ENCODE measurements at places on chromosomes 4 and X.

GRCh38 chr4:100082852-100083251 is 107.4 kb downstream of the DDIT4L start:
- DNase-seq = no peak

DNA sequence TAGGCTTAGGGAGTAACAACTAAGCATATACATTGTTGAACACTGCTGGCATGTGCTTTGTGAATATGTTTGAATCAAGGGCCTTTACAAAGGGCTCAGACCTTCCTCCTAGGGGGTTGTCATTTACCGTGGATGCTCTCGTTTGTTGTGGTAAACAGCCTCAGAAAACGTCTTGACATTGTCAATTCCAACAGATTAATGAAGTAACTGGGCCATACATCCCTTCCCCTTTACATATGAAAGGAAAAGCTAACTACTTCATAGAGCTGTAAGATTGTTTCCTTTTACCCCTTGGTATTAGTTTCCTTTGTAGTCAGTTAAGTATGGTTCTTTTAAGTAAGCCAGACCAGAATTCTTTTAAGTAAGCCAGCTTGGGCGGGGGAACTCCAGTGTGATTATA is 42.9 kb downstream of the FAT4 start:
- no peak for DNase-seq

GRCh38 chrX:126170720-126171119 is 4.6 kb upstream of the DCAF12L2 start:
- DNase-seq = no peak

GRCh38 chr4:28948501-28948900 is 1771.7 kb upstream of the PCDH7 start:
- DNase-seq = no peak

DNA sequence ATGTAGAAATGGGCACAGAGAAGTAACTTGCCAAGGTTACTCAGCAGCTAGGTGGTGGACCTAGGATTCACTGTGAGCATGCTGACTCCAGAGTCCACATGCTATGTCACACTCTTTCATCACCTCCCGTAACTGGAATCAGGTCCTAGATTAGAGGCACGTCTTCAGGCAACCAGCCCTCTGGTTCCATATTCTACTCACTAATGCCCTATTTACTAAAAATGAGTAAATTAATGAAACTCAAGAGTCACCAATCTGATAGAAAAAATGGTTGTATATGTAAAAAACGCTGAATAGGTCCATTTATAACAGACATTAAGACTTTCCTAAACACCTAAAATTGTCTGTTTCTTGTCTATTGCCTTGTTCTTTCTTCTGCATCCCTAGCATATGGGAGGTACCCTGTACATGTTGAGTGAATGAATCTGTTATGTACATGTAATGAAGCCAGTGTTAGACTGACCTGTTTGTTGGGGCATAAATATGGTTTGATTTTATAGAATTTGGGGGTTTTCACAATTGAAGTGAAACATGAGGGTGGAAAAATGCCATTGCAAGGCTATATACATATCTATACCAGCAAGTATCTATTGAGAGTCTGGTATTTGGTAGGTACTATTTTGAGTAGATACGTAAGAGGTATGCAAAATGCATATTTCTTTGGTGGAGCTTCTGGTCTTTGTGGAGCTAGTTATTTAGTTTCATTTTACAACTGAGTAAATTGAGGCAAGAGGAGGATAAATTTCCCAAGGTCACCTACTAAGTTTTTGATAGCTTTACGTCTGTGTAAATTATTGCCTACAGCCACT is 7.5 kb upstream of the RUFY3 start:
- DNase-seq = no peak

GRCh38 chrX:2517055-2517454 is 16.3 kb upstream of the DHRSX start:
- no peak for DNase-seq

DNA sequence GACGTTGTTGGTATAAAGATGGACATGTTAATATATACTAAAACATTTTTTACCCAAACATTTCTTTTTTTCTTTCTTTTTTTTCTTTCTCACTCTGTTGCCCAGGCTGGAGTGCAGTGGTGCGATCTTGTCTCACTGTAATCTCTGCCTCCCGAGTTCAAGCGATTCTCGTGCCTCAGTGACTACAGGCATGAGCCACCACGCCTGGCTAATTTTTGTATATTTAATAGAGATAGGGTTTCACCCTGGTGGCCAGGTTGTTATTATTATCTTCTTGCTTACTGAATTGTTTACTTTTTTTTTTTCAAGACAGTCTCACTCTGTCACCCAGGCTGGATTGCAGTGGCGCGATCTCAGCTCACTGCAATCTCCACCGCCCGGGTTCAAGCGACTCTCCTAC is 68.8 kb downstream of the HOPX start:
- DNase-seq = no peak

DNA sequence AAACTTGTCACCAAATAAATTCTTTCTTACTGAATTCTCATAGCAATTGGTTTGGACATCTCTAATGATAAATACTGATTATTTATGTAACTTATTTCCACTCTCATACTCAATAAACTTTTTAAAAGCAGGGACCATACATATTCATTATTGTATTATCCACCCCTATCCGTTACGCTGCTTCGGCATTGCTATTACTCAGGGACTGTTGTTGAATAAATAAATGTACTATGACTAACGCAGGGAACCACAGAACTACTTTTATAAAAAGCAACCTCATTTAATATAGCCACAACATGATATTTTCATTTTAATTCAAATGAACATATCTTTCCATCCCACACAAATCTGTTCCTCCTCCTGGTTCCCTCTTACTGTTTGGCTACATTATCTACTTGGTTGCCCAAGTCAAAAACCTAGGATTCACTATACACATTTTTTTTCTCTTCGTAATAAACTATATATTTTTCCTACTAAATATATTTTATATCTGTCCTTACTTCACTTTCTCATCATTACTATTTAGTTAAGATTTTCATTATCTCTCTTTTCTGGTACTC is 14.9 kb upstream of the ANKRD50 start:
- DNase-seq = no peak

GRCh38 chrX:110086916-110087484 is 84.1 kb downstream of the TMEM164 start:
- no peak for DNase-seq

- DNase-seq = no peak
These were observed 204.0 kb upstream of the PUDP start for GRCh38 chrX:7351926-7352325.

GRCh38 chr4:55884093-55884850 is 30.8 kb downstream of the EXOC1 start:
- DNase-seq = no peak

- DNase-seq = no peak
These were observed 72.6 kb upstream of the ADAMTS3 start for GRCh38 chr4:72641611-72642010.

DNA sequence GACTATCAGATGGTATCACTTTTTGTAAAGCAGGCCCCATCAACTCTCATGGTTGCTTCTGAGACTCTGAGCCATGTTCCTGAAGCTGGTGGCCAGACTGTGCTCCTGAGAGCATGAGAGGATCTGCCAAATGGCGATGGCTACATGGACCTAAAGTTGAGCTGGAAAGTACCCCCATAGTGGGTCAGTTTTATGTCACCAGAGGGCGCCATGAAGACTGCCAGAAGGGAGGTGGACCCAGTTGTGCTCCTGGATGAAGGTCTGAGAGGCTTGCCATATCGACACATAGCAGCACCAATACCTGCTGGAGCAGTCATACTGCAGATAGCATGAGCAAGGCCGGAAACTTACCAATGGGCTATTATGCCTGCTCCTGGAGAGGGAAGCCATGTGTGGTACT is 105.7 kb downstream of the SLITRK2 start:
- DNase-seq = no peak

GRCh38 chr4:98068495-98068894 is 74.8 kb downstream of the STPG2 start:
- DNase-seq = no peak

DNA sequence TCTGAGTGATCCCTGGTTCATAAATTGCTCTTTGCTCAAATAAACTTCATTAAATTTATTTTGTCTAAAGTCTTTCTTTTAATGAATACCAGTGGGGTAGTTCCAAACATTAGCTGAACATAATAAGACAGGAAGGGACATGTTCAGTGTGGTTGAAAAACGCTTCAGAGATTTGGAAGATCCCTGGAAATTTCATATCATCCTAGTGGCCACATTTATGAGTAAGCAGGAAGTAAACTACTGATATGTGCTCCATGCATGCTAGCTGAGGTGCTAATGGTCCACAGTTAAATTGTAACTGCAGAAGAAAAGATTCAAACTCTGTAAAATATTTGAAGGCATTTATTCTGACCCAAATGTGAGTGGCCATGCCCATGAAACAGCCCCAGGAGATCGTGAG is 1328.7 kb downstream of the ADGRL3 start:
- DNase-seq = no peak

- DNase-seq = no peak
These were observed 41.2 kb downstream of the SH3RF1 start for GRCh38 chr4:169229571-169230028.

DNA sequence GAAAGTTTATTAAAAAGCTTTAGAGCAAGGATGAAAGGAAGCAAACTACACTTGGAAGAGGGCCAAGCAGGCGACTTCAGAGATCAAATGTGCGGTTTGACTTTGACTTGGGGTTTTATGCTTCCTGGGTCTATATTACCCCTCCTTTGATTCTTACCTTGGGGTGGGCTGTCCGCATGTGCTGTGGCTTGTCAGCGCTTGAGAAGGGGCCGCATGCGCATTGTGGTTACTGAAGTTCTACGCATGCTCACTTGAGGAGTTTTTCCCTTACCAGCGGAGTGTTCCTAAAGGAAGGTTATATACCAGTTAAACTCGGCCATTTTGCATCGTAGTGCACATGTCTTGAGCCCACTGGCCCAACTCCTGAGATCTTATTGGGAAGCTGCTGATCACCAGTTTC is 9.9 kb downstream of the ZNF157 start:
- peak; percentile 9 for DNase-seq

- no peak for DNase-seq
These were observed 216.4 kb upstream of the TET2 start for GRCh38 chr4:104930298-104930697.

DNA sequence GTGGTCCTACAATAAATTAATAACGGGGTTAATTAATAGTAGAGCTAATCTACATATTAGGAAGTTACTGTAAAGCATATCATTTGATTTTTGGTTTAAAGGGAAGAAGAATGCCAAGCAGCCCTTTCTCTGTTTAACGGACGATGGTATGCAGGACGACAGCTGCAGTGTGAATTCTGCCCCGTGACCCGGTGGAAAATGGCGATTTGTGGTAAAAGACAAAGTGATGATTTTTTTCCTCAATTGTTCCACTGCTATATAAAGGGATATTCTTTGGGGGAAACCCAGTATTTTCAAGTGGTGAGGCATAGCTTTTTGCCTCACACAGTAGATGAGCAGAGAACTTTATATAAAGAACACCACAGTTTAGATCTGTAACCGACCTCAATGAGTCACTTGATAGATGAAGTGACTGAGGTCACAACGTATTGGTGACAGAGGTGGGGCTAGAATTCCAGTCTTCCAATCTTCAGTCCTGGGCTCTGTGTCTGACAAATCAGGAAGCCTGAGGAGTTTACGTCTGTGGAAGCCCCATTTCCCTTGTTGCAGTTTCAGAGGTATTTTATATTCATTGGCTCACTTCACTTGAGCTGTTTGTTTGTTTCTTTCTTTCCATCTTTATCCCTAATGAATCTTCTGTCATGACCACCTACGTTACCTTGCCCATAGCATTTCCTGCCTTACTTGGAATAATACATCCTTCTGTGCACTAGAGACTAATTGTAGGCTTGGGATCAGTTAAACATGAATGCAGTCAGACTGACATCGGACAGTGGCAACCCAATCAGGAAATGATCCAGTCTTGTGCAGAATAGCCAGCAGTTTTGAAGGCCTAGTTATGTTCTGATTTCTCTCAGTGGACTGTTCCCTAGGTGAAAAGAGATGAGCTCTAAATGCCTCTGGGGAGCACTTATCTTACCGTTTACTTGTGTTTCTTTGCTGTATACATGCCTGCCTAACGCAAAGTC is 30.1 kb downstream of the ZRSR2 start:
- no peak for DNase-seq

- DNase-seq = no peak
These were observed 180.9 kb downstream of the SMIM20 start for GRCh38 chr4:26094911-26095310.

DNA sequence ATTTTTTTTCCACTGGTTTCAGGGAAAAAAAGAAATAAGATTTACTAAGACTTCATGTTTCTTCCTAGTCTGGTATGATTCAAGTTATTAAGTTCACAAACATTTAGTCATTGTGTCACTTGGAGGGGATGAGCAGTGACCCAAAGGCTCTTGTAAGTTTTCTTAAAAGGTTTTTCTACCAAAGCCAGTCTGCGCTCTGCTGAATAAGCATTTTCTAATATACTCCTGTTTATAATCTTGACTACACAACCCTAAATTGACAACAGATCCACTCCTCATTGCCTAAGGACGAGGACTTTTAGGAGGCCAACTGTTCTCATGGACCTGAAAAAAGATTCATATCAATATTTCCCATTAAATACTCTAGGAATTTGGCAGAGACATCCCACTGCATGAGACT is 161.1 kb upstream of the TLL1 start:
- no peak for DNase-seq

DNA sequence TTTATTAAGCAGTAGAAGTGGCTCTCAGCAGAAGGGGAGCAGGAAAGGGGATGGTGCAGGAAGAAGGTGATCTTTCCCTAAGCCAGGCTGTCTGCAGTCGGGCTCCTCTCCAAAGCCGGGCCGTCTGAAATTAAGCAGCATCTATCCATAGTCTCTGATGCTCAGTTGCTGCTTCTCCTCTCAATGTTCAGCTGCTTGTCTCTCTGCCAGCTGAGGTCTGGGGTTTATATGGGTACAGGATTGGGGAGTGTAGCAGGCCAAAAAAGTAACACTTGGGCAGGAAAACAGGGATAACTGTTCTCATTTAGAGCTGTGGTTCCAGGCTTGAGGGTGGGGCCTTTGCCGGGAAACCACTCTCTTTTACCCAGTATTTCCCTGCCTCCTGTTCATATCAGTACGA is 39.2 kb upstream of the CCKAR start:
- no peak for DNase-seq

- DNase-seq = no peak
These were observed 161.6 kb downstream of the PDGFRA start for GRCh38 chr4:54390670-54391069.

DNA sequence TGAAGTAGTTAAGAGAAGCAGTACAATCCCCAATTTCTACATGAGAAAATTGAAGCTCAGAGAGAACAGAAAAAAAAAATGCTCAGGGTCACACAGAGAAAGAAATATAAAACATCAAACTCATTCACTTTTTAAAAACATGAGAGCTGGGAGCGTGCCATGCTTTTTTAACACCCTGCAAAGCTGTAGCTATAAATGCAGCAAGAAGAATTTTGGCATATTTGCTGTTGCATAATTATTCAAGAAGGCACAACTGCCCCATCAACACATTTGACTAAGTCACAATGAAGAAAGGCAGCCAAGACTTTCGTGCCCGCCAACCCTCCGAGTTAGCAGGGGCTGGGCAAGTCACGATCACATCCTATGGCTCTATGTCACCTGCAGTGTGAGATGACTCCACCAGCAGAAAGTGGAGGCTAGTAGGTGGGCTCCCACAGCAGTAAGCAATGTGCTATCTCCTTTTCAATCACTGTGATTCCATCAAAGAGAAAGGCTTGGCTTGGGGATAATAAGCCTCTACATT is 214.8 kb downstream of the DHX15 start:
- no peak for DNase-seq

All from germinal center (tissue), 1 donor.